ENCODE measurements at places on chromosomes 11 and 22.

- DNase-seq: no peak
These were observed 741 bp upstream of the MTA2 start for GRCh38 chr11:62602141-62603071.

- no peak for DNase-seq
These were observed 62.8 kb downstream of the BCR start for GRCh38 chr22:23243006-23243573.

DNA sequence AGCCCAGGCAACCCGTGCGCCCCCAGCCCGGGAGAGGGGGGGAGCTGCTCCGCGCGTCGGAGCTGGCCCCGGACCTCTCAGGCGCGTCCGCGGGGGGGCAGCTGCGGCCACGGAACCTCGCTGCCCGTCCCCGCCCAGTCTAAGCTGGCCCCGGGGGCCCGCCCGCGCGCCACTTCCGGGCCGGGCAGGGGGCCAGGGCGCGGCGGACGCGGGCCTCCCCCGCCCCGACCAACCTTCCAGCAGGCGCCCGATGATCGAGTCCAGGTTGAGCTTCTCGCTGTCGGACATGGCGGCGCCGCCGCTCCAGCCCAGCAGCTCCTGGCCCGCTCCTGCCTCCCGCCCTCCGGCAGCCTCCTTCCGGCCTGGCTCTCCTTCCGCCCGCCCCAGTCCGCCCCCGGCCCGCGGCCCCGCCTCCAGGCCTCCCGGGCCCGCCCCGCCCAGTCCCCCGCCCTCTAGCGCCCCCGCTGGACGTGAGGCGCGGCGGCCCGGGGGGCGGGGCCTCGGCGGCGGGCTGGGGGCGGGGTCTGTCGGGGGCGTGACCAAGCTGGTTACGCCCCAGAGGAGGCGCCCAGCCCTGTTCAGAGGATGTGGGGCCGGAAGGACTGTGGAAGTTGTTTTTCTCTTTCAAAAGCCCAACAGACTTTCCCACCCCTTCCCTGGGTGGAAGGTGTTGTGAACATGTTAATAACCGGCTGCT is at the start of gene PPP1CA:
PPP1CA (minus strand) TSS at position 364 of the 697 bp plus-strand sequence; CDS start at position 288, 76 bp downstream.
- peak; percentile 47 for DNase-seq

DNA sequence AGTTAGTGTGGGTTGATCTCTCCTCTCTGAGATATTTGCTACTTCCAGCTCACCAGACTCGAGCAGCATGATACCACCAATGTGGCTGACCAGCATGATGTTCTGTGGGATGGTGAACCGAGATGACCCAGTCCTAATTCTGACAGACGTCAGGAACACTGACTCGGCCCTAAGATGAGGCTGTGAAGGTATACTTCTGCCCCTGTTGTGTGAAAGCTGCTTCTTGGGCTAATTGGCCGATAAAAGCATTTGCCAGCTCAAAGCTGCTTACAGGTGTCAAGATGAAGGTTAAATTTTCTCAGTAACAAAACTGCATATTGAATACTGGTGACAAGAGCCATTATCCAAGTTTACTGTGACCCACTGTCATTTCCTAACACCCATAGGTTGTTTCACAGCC is 151.4 kb downstream of the BRD1 start:
- no peak for DNase-seq

- DNase-seq: no peak
These were observed 2.8 kb downstream of the PARVB start for GRCh38 chr22:44026630-44027511.

DNA sequence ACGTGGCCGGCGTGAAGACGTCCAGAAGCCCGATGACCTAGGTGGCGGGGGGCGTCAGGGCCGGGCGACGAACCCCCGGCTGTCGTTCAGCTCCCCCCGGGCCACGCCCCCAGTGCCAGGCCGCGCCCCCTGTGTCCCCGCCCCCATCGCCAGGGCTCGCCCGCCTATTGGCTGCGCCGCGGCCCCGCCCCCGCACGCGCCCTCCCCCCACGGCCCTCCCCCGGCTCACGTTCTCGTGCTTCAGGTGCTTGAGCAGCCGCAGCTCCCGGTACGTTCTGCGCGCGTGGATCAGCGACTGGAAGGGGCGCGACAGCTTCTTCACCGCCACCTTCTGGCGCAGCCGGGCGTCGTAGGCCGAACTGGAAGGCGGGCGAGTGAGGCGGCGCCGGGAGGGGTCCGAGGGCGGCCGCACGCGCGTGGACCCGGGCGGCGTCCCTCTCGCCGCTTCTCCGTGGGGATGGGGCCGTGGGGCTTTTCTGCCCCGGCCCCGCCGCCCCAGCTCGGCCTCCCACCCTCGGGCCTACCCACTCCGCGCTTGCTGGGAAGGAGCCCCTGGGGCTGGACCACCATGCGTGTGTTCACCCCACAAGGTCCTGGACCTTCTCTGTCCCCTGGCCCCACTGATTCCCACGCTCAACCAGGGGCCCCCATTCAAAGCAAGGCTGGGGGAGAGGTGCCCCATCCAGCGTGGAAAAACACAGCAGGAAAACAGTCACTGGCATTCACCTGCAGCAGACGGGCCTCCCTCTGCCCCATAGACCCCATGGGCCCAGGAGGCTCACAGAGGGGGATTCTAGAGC is 2.4 kb downstream of the MAPK11 start:
- DNase-seq: no peak

- peak; percentile 39 for DNase-seq
These were observed 22.9 kb downstream of the MMP13 start for GRCh38 chr11:102932678-102933077.

DNA sequence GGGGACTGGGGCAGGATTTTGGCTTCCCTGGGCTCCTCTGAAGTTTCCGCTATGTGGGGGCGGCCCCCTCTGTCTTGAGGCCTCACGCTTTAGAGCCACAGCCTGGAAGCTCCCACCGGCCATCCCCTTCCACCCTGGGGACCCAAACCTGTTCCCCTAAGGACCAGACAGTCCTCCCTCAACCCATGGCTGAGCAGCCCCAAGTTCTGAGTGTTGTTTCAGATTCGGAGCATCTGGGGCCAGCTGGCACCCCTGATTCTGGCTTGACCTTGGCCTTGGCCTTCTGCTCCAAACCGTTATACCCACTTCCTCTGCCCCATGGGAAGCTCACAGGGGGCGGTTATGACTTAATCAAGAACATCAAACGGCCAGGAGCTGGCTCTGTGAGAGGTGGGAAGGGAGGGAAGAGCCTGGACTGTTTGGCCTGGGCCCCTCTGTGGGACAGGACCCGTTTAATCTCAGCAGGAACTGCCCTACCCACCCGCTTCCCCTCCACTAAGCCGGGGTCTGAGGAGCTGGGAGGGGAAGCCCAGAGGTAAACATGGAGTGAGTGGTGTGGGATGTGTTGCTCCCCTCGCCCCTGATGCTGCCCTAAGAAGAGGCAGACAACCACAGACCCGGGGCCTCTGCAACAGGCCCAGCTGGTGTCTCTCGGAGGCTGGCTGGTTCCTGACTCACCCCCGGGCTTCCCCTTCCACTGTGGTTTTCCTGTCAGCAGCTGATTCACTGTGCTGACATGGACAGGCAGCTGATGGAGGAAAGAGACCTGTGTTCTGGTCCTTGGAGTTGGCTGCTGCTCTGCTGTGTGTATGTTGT is 3.4 kb downstream of the CD82 start:
- peak; percentile 73 for DNase-seq

- DNase-seq: peak; percentile 30
These were observed 655.6 kb upstream of the CNTN5 start for GRCh38 chr11:98365190-98365589.

DNA sequence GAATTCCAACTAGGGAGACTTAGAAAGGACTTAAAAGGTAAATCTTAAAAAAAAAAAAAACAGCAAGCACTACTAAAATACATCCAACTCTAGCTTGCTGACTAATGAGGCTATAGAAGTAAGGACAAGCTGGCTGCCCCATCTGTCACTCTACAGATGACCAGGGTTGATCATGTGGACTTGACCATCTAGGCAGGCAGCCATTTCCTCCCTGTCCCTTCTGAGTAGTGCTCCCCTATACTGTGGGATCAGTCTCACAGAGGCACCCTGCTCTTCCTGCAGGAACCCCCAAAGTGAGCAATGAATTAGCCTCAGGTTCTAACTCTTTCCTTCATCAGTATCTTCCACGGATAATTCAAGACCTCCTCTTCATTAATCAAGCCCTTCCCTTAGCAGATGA is 12.3 kb downstream of the SLC1A2 start:
- no peak for DNase-seq

DNA sequence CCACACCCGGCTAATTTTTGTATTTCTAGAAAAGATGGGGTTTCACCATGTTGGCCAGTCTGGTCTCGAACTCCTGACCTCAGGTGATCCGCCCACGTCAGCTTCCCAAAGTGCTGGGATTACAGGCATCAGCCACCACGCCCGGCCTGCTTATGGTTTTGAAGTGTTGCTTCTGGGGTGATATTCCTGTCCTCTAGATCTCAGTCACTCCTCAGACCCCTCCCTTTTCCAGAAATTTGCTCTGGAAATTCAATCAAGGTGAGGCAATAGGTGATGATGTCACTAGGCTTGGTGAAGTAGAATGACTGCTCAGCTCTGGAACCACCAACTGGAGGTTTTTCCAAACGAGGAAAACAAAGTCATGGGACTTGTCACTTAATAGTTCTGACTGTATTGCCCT is 36.6 kb upstream of the CREB3L1 start:
- DNase-seq: no peak

DNA sequence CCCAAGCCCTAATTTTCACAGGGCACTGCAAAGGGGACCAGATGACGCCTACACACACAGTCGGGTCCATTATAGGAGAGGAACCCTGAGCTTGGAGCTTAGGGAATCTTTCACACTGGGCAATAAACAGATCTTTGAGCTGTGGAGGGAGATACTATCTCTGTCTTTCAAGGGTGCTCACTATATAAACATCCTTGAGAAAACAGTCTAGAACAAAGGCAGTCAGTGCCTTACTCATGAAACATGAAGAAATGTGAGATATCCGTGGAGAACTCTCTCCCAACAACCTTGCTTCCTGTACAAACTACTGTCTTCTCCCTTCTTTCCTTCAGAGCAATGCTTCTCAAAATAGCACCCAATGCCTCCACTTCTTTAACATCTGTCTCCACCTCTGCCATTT is 109.0 kb upstream of the APOA1 start:
- no peak for DNase-seq

- DNase-seq: no peak
These were observed 8.4 kb upstream of the CSNK1E start for GRCh38 chr22:38325587-38325986.

GRCh38 chr11:74316772-74317505 is 5.5 kb upstream of the P4HA3 start:
- DNase-seq: no peak

- DNase-seq: no peak
These were observed 139.6 kb downstream of the TRIM44 start for GRCh38 chr11:35802221-35802620.

GRCh38 chr11:17550450-17551346 is 3.6 kb downstream of the OTOG start:
- DNase-seq: peak; percentile 23

DNA sequence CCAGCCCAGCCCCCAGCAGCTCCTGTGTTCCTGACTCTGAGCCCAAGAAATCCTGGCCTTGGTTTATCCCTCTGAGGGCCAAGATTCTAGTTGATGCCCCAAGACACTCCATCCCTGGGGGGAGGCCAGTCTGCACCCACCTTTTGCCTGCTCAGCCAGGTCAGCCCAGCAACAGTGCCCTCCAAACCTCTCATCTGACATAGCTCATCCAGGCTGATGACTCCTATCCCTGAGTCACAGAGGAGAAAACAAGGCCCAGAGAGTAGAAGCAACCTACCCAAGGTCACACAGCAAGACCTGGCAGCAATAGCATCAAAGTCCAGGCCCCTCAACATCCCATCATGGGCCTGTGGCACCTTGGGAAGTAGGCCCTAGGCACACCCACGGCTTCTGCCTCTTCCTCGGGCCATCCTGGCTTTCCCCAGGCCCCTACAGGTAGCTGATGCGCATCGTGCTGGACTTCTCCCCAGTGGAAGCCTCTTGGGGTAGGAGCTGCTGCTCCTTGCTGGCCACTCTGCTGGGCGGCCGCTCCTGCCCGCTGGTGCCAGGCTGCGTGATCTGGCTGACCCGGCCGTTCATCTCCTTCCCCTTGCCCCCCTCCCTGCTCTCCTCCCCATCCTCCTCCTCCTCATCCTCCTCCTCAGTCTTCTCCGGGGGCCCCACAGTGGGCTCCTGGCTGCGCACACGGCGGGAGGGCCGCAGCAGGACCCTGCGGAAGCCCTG is 6.0 kb downstream of the SSTR3 start:
- DNase-seq: no peak

DNA sequence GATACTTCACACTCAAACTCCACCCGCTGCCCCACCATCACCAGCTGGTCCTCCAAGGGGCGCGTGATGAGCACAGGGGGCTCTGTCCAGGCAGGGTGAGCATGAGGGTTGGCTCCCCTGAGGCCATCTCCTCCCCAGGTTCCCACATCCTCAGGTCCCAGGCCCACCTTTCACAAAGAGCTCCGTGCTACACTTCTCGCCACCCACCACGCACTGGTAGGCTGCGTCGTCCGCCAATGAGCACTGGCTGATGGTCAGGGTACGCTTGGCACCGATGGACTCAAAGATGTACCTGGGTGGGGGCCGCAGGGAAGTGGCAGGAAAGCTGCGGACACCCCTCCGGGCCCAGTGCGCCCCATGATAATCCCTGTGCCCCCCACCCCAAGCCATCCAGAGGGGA is 9.6 kb downstream of the MYBPC3 start:
- no peak for DNase-seq

DNA sequence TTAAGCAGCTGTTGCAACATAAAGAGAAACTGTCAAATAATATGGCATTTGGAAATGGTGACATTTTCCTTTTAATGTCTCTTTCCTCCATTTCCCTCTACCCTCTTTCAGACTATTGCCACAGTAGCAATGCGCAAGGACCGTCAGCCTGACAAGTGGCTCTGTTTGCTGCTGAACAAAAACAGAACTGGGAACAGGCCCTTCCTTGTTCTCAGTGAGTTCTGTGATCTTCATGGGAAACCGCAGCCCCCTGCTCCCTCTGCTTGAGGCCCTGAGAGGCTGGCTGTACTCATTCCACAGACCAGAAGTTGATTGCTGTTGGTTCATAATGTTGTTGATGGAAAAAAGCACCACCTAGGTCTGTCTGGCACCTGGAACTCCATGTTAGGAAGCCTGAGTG is 559.7 kb downstream of the OPCML start:
- DNase-seq: no peak

- DNase-seq: no peak
These were observed 104.1 kb downstream of the ATXN10 start for GRCh38 chr22:45775569-45776312.

- DNase-seq: no peak
These were observed 35.7 kb upstream of the PTPRJ start for GRCh38 chr11:47944632-47945031.

DNA sequence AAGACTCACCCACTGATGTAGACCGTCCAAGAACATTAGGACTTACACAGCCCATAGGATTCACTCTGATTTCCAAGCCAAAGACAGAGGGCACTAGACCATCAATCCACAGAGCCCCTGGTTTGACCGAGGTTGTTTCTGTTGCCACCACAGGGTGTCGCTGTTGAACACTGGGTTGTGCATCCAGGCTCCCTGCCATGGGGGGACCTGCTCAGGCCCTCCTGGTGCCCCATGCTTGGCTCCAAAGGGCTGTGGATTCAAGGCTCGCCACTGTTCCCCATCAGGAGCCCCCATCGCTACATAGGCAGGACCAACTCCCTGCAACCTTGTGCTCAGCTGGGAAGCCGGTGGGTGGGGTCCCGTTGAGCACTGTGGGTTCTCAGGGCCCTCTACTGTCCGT is 128.0 kb upstream of the ANO1 start:
- DNase-seq: no peak
